ENCODE measurements at places on chromosomes 1 and 21.

- DNase-seq, result no peak
Measured at GRCh38 chr1:153872331-153872730, 50.4 kb downstream of the GATAD2B start.

GRCh38 chr1:118982821-118983557 is 5.2 kb downstream of the TBX15 start:
- no peak for DNase-seq

- DNase-seq, result peak; percentile 60
Measured at GRCh38 chr1:169107603-169108208, 1.2 kb downstream of the ATP1B1 start.

GRCh38 chr1:7187112-7187493 is 401.8 kb downstream of the CAMTA1 start:
- no peak for DNase-seq

DNA sequence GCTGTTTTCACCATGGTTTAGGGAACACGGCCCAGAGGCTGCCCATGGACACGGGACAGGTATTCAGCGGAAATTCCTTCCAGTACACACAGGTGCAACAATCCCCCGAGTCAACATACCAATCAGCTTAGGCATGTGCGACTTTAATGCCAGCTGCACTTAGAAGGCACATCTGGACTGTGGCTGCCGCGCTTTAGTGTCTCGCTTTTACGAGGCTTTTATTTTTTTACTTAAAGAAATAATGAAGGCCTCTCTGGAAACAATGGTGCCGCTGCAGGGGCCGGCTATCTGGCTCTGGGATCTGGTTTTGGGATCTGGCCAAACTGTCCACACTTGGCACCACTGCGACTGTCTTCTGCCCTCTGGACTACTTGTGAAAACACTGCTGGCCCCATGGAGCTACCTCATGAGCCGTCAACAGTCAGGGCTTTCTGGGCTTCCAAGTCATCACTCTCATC is 55.5 kb downstream of the SLC66A1 start:
- DNase-seq, result no peak

GRCh38 chr1:37036667-37037053 is 2.3 kb upstream of the GRIK3 start:
- no peak for DNase-seq

- no peak for DNase-seq
Measured at GRCh38 chr1:202073206-202073605, 49.5 kb upstream of the GPR37L1 start.

GRCh38 chr1:76856104-76856503 is 11.2 kb upstream of the ST6GALNAC5 start:
- no peak for DNase-seq

DNA sequence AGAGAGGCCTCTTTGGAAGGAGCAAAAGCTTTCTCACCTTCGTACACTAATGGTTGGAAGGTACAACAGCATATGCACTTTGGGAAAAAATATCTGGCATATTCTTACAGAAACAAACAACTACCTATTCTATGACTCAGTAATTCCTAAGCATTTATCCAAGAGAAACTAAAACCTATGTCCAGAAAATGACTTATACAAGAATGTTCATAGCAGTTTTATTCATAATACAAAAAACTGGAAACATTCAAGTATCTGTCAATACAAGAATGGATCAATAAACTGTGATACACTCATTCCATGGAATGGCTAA is 8.2 kb downstream of the NBPF1 start:
- no peak for DNase-seq

DNA sequence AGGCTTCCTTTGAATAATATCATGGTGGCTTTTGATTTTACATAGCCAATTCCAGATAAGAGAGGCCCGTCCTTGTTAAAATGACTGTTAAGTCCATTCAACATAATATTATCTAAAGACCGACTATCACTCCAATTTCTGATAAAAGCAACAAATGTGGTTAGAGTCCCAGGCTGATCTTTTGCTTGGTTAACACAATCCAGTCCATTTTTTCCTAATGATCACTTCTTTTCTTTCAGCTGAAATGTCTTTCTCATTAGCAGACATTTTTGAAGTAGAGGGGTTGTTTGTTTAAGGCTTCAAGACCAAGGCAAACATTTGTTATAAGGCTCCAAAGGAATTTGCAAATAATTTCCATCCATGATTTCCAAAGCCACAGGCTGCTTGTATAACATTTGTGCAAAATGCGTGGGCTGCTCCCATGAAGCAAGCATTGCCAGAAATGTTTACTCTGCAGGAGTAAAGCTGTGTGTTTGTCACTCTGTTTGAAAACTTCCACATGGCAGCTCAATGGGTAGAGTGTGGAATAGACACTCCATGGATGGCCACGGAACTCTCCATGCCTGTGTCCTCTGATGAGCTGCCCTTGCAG is 111.5 kb downstream of the PSMG1 start:
- DNase-seq, result peak; percentile 29

- DNase-seq, result peak; percentile 38
Measured at GRCh38 chr1:25820247-25821111, 725 bp downstream of the MTFR1L start.

- no peak for DNase-seq
Measured at GRCh38 chr1:64478594-64479470, 8.9 kb downstream of the CACHD1 start.

DNA sequence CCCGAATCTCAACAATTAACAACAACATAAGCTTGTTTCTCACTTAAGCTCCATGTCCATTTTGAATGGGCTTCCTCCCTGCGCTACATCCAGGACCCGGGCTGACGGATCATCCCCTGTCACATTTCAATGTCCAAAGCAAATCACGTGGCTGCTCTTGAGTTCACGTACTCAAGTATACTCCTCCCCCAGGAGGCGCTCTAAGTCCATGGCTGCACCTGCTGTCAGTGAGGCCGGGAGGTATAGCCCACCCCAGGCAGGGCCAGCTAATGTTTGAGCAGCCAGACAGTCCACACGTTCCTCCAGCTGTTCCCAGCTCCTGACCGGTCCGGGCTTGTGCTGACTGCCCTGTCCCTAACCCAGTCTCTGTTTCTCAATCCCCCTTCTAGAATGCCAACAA is 220.8 kb downstream of the SLC35F3 start:
- no peak for DNase-seq

- DNase-seq, result no peak
Measured at GRCh38 chr1:203217668-203218067, 11.8 kb downstream of the CHIT1 start.

DNA sequence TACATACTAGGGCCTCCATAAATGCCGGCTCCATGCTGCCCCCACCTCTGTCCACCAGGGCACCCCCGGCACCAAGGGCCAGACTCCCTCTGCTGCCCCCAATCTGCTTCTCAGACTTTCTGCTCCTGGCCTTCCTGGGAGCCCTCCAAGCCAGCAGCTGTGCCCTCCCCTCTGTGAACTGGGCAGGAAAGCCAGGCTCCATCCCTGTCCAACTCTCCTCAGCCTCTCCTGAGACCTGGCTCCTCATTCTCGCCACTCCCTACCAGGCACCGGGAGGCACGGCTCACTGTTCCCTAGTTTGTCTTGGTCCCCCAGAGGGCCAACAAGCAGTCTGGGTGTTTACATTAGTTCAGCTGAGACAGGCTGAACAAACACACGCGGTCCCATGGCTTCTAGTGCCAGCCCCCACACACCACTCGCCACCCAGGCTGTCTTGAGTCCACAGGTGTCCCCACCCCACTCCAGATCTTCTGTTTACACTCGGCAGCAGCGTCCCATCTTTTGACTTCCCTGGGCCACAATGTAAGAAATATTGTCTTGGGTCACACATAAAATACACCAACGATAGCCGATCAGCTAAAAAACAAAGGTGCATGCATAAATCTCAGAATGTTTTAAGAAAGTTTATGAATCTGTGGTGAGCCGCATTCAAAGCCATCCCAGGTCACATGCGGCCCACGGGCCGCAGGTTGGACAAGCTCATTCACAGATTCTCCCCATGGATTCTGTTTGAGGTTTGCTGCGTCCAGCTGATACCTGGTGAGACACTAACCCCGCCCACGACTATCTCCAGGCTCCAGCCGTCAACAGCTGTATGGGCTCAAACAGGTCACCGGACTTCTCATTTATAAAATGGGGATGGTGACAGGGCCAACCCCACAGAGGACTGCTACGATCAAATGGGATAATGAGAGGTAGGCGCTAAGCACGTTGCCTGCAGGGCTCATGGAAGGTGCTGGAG is 29.5 kb upstream of the ECE1 start:
- no peak for DNase-seq

DNA sequence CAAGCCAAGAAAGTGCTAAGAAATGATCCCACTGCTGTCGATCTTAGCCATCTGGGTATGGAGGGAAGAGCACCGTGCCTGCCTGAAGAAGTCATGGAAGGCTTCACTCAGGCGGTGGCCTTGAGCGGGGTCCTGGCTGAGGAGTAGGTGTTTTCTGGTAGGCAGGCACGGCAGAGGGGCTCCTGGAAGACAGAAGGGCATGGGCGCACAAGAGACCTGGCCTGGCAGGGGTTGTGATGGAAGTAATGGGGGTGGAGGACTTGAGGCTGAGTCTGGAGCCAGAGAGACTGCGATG is 185.1 kb downstream of the KAZN start:
- no peak for DNase-seq

DNA sequence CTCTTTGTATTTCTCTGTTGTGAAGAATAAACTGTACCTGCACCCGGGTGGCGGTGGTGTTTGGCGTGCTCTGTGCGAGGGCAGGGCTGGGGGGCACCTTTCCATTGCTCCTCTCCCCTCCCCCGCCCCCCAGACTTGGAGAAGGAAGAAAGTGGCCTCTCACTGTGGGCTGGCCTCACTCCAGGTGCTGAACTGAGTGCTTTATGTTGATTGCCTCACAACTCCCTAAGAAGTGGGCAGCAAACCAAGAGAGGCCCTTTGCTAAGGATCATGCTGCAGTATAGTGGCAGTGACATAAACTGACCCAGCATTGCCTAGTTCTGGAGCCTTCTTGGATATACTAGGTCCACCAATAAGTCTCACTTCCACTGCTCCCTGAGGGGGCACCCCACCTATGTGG is 20.2 kb downstream of the A3GALT2 start:
- DNase-seq, result no peak

DNA sequence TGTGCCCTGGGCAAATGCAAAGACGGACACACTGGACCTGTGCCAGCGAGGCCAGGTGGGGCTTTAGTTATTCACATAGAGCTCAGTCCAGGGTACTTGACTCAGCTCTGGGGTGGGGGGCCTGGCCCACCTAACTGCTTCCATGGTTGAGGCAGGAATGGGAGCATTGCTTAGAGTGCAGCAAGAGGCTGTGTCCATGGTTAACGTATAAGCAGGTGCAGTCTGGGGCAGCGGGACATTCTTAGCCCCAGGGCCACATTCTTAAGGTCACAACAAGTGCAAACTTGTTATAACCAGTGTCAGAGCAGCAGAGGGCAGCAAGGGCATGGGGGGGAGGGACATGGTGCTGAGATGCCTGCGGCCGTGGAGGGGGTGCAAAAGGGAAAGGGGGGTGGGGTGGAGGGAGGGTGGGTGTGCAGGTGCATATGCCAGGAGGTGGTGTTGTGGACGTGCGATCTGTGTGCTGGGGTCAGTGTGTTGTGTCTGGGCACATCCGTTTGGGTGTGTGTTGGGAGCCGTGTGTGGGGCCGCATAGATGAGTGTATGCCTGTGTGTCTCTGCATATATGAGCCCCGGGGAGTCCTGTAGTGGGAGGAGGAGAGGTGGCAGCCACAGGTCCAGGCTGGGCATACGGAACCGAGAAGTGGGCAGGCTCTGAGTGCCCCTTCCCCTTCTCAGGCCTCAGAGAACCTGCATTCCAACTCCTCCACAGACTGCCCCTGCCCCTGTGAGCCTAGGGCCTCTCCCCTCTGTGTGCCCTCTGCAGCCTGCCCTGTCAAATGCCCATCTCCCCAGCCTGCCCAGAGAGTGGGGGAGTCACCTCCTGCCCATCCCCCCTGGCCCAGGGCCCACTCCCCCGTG is 8.4 kb downstream of the KCNJ10 start:
- DNase-seq, result no peak

DNA sequence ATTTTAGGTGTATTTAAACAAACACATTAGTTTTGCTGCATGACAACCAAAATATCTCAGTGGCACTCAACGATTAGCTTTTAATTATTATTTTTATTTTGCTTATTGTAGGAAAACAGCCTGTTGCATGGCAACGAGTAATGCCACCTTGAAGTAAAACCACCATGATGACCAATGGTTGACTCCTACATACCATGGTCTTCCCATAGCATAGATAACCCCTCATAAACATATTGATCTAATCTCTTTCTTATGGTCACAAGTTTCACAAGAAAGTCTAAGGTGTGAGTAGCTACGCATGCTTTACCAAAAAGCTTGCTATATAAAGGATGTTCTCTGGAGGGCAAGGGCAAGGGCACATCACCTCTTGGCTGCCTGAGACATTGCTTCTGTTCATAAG is 61.5 kb upstream of the PTBP2 start:
- DNase-seq, result no peak

DNA sequence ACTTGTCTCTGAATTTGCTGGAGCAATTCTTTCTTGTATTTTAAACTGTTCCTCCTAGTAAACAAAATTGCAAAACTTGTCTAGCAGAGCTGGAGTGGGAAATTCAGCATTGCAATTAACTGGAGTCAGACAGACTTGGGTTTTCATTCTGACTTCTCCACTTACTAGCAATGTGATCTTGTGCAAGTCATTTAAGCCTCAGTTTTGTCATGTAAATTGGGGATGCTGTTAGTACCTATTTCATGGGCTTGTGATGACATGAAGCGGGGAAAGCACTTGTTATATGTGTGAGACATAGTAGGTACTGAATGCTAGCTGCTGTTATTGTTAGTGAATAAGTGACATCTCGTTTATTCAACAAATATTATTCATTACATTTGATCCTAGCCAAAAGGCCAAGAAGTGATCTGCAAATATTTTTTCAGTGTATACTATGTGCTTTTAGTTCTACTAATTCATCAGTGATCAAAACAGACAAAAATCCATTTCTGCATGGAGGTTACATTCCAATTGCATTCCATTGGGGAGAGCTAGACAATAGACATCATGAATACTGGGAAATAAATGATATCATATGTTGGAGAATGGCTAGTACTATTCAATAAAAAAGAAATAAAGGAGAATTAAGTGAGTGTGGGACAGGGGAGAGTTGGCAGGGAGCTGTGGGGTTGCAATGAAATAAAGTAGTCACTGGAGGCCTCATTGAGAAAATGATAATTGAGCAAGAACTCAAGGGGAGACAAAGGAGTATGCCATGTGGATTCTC is 47.1 kb downstream of the CACHD1 start:
- DNase-seq, result peak; percentile 34

GRCh38 chr1:206982216-206982615 is 12.0 kb upstream of the FCAMR start:
- peak; percentile 27 for DNase-seq

DNA sequence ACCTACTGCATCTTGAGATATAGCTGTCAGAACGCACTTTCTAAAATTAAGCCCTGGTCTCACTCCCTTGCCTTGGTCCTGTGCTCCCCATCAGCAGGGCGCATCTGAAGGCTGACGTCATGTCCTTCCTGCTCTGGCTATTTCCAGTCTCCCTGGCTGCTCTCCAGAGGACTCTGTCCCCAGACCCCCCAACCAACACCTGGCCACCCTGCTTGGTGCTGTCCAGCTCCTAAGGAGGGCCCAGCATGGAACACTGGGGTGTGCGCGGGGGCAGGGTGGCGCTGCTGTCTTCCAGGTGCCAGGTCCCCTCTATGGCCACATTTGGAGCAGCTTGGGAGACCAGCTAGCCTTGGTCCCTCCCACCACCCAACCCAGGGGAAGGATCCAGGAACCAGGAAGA is 8.3 kb downstream of the TNNT2 start:
- no peak for DNase-seq

- peak; percentile 77 for DNase-seq
Measured at GRCh38 chr1:59574085-59574484, 240.7 kb upstream of the HOOK1 start.

GRCh38 chr1:205375835-205376545 is 19.3 kb upstream of the KLHDC8A start:
- DNase-seq, result peak; percentile 64

All from brain microvascular endothelial cell (primary cell).